ENCODE measurements at places on chromosomes 12 and 14. TPM values are rescaled to one million over a fixed set of nuclear protein-coding genes. Genes with fewer than 3 reads are reported as not detected.

The CCDC197 gene
- total RNA-seq = not detected

DNA sequence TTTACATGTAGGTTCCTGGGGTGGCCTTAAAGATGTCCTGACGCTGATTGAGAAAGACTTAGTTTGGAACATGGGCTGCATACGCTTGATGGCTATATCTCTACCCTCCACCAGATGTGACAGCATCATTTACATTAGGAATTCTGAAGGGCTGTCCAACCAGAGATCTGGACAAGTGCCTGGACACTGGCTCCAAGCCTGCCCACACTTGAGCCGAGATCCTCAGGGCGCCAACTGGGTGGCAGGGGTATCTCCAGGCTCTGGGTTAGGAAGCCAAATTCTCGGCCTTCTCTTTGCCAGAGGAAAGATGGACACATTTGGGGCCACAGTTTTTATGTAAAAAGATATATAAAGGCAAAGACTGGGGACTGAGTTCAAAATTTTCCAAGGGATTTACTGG lies 246.3 kb downstream of the NTF3 start:
- DNase-seq = no peak

The ANKRD33 gene
- total RNA-seq = not detected

- DNase-seq = no peak
Measured at GRCh38 chr14:68085742-68086141, 266.2 kb downstream of the RAD51B start.

- DNase-seq = no peak
Measured at GRCh38 chr12:97164936-97165335, 257.9 kb downstream of the NEDD1 start.

- DNase-seq = no peak
Measured at GRCh38 chr12:131723532-131723931, 12.6 kb downstream of the SFSWAP start.
